ENCODE measurements at places on chromosomes 2 and 18.

GRCh38 chr2:1544478-1545069, 131.3 kb downstream of the TPO start:
- ATAC-seq: peak; percentile 30

- no peak for ATAC-seq
Observed at GRCh38 chr2:207093234-207093633, 72.5 kb downstream of the KLF7 start.

DNA sequence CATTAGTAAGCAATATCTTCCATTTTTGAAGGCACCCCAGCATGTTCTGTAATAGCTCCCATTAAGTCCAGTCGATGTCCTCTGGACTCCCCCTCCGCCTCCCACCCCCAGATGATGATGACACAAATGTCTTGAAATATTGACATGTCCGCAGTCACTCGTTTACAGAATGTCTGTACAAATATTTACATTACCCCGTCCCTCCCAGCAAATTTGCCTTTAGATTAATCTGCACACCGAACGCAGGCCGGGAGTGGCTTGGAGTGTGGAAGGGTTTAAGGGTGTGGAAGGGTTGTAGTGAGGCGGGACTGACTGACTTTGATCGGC, 853 bp upstream of the OSBPL6 start:
- peak; percentile 23 for ATAC-seq

GRCh38 chr2:197705912-197706838, 1.0 kb downstream of the MARS2 start:
- ATAC-seq: peak; percentile 34

- ATAC-seq: no peak
Observed at GRCh38 chr18:25420077-25420825, 68.3 kb upstream of the ZNF521 start.

DNA sequence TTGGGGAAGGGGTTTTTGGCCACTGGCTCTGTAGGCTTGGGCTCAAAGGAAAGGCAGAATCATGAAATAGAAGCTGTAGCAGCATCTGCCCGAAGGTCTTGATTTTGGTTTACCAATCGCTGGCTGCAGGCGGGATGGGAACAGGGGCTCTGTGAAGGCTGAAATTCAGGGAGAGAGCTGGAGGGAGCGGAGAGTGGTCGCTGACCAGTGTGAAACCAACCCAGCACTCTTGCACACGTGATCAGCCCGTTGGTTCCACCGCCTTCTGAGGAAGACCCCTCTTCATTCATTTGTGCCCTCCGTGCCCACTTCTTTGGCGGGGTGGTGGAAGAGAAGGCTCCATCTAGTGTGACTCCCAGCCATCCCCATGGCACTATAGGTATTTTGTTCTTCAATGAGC, 82.6 kb downstream of the KLHL29 start:
- no peak for ATAC-seq

DNA sequence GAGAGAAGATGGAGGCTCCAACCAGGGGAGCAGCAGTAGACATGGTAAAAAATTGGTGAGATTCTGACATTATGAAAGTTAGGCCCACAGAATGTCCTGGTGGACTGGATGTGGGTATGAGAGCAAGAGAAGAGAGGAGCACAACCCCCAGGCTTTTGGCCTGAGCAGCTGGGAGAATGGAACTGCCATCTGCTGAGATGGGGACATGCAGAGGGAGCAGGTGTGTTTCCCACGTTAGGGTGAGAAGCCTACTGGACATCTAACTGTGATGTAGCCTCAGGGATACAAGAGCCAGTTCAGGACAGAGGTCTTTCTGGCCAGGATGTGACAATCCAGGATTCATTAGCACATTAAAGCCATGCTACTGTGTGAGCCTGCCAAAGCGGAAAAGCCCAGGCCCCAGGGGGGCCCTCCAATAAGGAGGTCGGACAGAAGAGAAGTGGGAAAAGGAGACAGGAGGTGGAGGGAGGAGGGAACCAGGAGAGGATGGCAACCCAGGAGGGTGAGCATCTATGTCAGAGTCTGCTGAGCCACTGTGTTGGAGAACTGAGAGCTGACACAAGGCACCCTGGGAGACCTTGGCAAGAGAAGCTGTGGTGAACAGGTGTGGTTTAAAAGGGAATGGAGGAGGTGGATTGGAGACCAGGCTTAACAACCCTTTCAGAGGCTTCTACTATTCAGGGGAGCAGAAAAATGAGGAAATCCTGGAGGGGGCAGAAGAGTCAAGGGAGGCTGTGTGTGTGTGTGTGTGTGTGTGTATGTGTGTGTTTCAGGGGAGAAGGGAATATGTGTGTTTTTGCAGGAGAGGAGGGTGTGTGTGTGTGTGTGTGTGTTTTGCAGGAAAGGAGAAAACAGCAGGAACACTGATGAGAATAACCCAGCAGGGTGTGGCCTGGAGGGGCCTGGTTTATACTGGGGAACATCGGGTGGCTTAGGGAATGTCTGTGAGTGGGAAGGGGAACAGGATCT, 10.5 kb downstream of the CYB5A start:
- ATAC-seq: no peak

GRCh38 chr2:195722075-195722474, 65.0 kb downstream of the SLC39A10 start:
- ATAC-seq: no peak

DNA sequence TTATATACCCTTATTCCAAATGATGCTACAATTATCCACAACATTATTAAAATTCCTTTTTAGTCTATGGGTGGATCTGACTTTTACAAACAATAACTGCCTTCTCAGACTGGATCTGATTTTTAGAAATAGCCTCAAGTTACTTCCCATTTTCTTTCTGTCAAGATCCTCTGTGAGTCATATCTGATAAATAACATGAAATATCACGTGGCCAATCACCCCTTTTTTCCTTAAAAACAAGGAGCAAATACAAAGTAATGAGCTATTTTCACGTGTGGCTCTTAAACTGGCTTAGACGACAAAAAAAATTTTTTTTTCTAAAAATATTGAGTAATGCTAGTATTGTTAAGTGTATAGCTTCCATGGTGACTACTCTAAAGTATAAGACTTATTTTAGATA, 6.7 kb downstream of the PELI1 start:
- no peak for ATAC-seq

DNA sequence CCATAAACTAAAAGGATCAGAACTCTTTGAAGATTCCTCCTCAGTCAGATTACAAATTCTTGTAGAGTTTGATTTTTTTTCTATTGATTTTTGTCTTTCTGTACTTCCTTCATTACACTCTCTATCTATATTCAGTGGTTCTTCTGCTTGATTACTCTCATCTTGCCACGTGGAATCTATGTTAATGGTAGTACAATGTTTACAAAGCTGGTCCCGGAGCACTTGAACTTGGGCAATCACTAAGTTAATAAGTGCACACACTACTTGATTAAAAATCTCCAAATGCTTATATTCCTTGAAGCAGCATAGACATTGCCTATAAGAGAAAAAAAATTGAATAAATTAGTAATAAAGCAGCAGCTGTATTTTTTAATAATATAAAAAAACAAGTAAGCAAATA, 65.1 kb downstream of the USP34 start:
- no peak for ATAC-seq

DNA sequence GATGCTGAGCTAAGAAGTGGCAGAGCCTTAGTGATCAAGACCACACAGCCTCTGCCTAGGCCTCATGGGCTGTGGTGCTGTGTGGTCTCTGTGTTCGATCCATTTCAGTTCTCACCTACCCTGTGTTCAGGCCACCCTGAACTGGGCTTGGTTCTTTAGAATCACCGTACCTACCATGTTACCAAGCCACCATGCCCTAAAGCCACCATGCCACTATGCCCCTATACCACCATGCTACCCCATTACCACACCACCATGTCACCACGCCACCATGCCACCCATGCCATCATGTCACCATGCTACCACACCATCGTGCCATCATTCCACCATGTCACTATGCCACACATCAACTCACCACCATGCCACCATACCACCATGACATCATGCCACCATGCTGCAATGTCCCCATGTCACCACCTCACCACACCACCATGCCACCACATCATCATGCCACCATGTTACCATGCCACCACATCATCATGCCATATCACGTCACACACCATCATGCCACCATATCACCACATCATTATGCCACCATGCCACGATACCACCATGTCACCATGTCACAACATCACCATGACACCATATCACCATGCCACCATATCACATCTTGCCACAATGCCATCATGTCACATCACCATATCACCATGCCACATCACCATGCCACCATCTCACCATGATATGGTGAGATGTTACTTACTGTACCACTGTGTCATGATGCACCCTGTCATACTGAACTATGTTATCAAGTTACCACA, 191.0 kb upstream of the ARL4C start:
- no peak for ATAC-seq

DNA sequence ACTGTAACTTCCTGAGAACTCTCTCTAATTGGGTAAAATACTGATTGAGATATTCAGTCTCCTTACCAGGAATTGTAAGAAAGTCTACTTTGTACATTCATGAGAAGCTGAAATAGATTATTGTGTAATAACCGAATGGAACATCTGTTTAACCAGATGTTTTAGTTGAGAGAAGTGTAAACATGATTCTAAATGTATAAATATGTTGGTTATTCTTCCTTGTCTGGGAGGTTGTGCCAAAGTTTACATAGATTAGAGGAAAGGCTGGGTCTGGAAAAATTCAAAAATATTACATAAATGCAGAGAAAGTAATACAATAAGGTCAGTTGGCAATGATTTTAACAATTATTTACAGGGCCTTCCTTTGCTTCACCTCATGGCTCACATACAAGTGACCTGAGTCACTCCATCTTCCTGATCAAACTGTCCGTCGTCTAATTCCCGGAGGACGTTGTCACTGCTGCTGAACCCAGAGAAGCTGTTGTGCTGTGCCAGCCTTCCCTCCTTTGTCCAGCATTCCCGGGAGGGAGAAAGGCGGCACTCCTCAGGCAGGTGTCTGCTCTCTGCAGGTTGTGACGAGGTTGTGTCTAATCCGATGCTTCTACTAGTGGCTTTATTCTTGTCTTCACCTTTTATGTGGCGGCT, 55.9 kb downstream of the MOB4 start:
- no peak for ATAC-seq

DNA sequence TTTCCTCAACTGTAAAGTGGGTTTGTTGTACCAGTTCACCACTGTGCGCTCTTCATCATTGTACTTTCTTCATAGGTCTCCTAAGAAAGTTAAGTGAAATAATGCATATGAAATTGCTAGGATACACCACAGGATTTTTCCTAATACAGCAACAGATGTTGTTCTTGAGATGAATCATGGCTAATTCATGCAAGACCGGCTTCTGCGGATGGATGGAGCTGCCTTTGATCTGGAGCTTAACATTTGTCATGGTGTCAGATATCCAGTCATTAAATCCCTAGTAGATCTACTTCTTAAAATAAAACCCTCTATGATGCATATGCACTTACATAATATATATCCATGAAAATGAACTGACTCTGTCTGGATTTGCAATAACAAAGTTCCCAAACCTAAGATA, 114.1 kb downstream of the COL6A3 start:
- ATAC-seq: peak; percentile 79

- no peak for ATAC-seq
Observed at GRCh38 chr18:11494107-11494506, 115.3 kb upstream of the SLC35G4 start.

- ATAC-seq: no peak
Observed at GRCh38 chr2:24285484-24286152, 74.7 kb downstream of the ITSN2 start.

DNA sequence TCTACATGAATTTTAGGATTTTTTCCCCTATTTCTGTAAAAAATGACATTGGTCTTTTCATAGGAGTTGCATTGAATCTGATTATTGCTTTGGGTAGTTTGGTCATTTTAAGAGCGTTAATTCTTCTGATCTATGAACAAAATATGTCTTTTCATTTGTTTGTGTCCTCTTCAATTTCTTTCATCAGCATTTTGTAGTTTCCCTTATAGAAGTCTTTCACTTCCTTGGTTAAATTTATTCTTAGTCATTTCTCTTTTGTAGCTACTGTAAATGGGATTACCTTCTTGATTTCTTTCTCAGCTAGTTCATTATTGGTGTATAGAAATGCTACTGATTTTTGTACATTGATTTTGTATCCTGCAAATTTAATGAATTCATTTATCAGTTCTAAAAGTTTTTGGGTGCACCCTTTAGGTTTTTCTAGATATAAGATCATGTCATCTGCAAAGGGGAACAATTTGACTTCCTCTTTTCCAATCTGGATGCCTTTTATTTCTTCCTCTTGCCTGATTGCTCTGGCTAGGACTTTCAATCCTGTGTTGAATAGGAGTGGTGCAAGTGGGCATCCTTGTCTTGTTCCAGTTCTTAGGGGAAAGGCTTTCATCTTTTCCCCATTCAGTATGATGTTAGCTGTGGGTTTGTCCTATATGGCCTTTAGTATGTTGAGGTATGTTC, 36.6 kb upstream of the AAK1 start:
- ATAC-seq: no peak

DNA sequence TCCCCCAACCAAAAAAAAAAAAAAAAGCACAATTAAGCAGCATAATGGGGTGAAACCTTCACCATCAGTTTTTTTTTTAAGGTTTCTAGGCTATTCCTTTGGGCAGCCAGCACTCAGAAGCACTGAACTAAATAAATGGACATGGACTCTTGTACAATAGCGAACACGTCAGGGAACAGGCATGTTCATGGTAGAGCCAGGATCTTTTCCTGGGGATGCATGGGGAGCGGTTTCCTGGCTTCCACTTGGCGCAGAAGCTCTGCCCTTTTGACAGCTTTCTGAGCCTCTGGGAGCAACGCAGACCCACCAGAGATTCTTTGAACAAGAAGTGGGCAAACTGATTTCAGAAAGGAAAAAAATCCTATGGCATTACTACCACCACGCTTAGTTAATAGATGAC, 35.0 kb downstream of the ALPK2 start:
- no peak for ATAC-seq

DNA sequence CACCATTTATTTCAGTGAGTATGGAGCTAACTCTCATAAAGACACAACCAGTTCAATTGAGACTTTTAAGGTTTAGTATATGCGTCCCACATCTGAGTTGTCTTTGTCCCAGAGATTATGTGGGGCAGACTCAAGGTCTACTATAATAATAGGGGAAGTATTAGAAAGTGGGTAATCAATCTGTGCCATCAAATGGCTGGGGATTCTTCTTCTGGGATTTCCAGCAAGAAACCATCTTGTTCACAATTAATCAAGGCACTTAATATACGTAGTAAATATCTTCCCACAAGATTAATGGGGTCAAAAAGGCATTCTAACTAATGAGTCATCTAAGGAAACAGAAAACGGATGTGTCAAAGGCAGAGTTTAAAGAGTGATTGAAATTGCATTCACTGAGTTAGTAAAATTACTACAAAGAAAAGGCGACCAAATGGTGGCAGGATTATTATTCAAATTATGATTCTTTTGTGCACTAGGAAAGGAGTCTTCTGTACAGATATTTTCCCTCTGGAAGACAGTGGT, 179.8 kb upstream of the REG3G start:
- no peak for ATAC-seq

GRCh38 chr2:149068225-149068995, 29.9 kb downstream of the LYPD6B start:
- no peak for ATAC-seq

GRCh38 chr2:68342470-68342869, 22.6 kb upstream of the PLEK start:
- ATAC-seq: no peak

DNA sequence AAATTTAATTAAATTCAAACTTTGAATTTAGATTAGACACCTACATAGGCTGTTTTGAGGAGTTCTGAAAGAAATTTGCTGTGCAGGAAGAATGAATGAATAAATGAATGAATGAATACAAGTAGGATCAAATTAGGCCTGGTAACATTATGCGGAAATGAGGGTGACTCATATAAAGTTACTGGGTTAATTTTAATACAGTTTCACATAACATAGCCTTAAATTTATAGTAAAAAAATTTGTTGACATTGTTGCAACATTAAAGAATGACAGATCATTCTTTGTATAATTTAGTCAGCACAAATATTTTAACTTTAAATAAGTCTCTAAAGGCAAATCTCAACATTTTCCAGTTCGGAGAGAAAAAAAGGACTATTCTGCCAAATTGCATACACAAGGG, 1293.1 kb upstream of the SLC39A10 start:
- ATAC-seq: no peak
